Retina (tissue), 1 donor: ENCODE measurements at places on chromosomes 1 and 21.
A peak's percentile ranks its signal among the peaks of the same experiment; 100 is the strongest.

DNA sequence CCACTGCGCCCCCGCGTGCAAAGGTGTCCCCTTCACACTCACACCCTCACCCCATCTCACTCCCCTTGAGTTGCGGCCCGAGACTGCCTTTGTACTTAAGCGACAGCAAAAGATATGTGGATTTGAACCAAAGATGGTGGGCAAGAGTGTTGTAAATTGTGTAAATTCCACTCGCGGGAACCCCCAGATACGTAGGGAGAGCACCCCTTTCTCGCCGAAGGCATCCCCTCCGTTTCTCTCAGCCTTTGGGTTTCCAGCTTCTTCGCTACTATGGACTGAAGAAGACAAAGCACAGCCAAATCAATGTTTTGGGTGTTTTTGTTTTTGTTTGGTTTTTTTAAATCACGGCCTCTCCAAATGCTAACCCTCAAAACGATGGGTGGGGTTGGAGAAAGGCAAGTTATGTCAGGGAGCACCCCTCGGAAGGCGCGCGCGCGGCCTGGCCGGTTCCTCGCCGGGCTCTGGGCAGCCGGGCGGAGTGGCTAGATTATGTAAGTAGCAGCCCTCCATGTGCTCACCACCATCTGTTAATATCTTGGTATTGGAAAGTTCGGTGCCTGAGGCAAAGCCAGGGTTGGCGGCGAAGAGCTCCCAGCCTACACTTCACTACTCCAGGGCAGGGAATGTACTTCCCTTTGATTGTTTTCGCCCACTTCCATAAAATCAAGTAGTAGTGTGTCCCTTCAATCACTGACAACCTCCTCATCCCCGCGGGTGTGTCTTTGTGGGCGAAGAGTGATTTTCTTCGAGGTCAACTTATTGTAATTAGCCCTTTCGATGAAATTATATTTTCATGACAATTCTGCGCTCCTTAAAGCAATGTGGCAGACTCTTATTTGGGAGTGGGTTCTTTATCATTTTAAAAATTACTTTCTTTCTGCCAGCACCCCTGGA is 4.0 kb upstream of the PROX1 start:
- peak; percentile 74 for DNase-seq

- no peak for DNase-seq
These were observed 1.7 kb downstream of the PTP4A2 start for GRCh38 chr1:31936278-31936980.

- DNase-seq: no peak
These were observed 27.8 kb upstream of the NFASC start for GRCh38 chr1:204842892-204843291.

- peak; percentile 59 for DNase-seq
These were observed 30.7 kb upstream of the KIAA1614 start for GRCh38 chr1:180881806-180882509.
